CD4-positive, alpha-beta T cell (primary cell): ENCODE measurements at places on chromosomes 5 and 9.

- no peak for DNase-seq
These were observed 16.5 kb downstream of the PRRX2 start for GRCh38 chr9:129681924-129682323.

DNA sequence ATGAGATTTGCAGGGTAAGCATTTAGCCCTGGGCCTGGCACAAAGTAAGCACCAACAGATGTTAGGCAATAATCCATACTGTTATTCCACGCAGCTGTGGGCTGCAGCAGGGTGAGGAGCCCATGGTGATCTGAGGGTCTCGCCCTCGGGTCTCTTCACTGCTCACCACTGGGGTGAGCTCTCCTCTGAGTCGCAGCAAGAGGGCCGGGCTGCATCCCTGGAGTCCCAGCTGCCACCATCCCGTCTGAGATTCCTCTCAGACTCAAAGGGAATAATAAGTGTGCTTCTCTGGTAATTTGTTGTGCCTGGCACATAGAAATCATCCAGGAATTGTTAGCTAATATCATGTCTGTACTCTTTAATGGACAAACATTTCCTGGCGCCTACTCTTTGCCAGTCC is 6.9 kb downstream of the NKX2-5 start:
- DNase-seq = no peak

DNA sequence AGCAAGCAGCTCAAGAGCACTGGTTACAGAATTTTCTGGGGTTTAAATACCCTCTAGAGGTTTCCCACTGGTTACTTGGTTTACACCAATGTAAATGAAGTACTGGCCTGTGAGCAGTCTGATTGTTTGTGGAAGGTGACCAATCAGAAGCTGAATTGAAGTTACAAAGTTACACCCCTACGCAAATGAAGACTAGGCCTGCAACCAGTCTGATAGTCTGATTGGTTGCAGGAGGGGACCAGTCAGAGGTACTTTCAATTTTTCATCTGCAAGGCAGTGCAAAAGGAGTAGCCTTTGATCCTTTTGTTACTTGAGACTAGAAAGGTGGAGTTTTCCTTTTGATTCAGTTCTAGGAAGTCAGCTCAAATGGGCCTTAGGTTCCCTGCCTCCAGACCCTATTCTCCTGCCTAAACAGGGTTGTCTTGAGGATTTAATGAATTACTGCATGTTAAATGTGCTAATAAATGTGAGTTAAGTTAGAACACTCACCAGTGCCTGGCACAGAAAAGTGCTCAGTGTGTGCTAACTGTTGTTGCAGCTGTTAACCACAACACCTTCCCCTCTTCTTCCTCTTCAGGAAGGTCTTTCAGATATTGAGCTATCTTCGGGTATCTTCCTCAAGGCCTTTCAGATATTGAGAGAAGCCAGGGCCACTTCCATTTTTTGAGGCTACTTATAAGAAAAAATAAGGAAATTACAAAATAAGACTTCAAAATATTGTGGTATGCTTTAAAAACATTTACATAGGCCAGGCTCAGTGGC is 32.1 kb upstream of the CLINT1 start:
- DNase-seq = no peak

- DNase-seq = no peak
These were observed 56.5 kb upstream of the SPDL1 start for GRCh38 chr5:169527066-169527465.

DNA sequence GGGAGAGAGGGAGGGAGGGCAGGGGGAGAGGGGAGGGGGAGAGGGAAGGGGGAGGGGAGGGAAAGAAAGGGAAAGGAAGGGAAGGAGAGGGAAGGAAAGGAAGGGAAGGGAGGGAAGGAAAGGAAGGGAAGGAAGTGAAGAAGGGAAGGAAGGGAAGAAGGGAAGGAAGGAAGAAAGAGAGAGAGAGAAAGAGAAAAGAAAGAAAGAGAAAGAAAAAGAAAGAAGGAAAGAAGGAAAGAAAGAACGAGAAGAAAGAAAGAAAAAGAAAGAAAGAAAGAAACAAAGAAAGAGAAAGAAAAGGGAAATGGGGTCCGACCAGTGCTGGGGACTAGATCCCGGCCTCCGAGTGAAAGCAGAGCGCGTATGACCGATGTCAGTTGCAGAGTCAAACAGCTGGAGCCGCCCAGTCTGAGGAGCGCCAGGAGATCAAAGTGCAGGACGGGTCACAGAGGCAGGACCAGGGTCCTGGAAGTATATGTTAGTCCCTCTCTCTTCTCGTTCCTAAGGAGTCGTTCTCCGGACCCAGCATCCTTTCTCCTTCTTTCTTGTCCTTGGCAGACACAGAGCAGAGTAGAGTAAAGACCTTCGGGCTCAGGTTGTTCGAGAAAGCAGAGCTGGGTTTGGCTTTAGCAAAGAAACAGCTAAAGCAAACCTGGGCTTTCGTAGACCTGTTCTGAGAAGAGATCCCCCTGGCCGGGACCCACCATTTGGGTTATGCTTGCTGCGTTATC is 305.4 kb upstream of the MSX2 start:
- no peak for DNase-seq

DNA sequence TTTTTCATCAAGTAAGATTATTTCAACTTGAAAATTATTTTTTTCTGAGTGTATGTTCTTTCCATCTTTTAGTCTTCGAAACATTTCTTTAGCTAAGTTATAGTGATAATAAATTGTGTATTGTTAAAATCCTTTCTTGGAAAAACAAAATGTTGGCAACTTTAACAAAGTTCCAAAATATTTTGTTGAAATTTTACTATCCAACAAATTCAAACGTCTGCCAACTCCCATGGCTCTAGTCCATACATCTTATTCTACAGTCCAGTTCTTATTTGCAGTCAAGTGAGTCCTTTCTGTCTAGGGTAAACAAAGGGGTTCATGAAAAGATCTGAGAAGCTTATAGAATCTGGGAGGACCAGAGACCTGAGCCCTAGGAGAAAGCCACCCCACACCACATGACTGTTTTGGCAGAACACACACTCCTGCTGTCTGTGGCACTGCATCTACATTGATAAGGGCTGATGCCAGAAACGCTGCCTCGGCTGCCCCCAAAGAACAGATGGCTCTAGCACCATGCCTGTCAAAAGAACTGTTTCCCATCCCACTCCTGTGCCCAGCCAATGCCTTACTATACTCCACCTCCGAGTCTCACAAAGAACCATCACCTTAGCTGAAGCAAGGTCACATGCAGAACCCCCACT is 47.5 kb downstream of the FEM1C start:
- no peak for DNase-seq

DNA sequence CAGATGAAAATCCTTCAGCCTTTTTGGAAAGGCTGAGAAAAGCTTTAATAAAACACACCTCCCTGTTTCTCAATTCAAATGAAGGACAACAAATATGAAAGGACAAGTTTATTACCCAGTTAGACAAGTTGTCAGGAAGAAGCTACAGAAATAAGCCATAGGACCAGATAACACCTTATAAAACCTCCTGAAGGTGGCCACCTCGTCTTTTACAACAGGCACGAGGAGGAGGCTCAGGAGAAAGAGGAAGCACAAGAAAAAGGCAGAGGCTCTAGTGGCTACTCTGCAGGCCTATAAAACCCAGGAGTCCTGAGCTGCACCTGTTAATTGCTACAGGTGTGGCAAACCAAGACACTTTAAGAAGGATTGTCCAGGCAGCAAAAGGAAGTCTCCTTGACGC is 352.1 kb upstream of the CDH18 start:
- DNase-seq = no peak

DNA sequence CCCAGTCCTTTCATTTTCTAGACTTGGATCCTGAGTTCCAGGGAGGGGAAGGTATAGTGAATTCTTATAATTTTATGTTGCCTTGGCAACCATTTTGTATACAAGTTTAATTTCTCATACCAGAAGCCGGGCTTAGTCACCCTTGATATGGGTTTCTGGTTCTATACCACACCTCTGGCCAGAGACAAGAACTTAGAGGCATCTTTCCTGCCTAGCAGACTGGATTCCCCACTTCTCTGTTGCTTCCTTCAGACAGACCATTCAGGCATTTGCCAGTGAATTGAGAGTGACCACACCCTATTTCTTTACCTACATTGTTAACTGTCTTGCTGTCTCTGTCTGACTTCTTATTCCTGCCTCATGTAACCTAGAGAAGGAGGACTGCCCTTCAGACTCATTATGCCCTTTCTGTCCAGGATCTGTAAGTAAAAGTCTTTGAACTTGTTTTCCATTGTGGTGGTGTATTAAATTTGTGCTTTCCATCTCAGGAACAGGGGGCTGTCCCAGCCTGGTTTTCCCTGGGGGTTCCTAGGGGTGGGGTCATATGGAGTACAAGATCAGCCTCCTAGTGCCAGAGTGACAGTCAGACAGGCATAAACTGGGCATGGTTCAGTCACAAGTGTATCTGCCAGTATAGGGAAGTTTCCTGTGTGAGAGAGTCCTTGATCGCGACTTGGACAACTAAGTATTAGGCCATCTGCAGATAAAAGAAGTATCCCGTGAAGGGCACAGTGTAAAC is 27.4 kb downstream of the TNFSF8 start:
- DNase-seq = peak; percentile 16

DNA sequence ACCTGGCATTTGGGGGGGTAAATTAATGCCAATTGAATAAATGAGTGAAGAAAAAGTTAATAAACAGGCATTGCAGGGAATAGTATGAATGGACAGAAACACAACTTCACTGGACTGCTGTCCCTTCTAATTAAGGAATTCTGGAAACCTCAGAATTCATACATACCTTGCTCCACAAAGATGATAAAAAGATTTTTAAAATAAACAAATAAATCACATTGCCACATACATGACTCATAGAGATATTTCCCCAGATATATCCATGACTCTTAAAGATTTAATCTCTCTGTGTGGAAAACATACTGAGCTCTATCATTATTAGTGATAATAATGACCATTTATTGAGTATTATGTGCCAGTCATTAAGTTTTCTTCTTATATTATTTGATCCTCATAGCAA is 469.0 kb upstream of the MEF2C start:
- DNase-seq = no peak

GRCh38 chr9:26606756-26607155 is 285.8 kb downstream of the CAAP1 start:
- no peak for DNase-seq

DNA sequence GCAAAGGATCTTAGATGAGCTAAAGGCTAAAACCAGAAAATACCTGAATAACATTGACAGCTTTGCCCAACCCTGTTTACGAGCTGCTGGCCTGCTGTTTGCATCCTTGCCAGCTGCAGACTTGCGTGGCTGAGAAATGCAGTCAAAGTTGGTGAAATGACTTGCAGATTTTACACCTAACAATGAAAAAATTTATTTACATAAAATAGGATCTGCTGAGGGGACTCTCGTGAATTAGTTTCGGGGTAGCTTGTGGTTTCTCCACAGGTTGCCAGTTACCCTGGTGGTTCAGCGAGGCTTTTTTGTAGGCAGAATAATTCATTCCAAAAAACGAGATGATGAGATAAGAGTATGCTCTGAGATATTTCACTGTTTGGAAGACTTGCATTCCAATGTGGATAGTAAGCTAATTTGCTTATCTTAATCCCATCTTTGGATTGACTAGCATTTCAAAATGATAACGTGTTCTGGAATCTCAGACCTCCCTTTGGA is 65.7 kb upstream of the FANCC start:
- no peak for DNase-seq

- no peak for DNase-seq
These were observed 71.1 kb upstream of the LRRTM2 start for GRCh38 chr5:138946241-138946623.

GRCh38 chr5:26482810-26483375 is 555.5 kb downstream of the CDH9 start:
- DNase-seq = no peak

DNA sequence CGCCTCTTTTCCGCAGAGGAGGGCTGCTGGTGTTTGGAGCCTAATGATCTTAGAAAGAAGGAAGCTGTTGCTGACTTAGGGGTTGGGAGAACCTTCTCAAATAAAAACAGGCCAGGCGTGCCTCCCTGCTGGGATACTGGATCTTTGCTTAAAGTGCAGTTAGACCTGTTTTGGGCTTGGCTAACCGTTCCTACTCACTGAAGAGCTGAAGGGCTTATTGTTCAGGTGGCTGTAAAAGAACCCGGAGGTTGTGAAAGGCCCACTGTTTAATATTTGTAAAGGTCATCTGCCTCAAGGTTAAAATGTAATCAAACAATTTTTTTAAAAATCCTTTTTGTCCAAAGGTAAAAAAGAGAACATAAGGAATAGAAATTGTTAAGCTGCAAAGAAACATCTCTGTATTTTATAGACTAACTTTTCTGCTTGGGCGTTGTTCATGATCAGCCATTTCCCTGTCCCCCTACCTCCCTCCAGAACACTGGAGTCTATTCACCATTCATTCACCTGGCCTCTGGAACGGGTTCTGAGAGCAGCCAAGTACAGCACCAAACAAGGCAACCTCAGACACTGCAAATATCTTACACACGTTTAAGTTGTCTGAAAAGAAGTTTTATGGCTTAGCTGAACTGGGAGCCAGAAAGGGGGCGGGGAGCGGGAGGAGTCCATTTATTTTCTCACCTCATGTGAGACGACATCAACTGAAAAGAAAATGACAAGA is 18.6 kb upstream of the MTMR12 start:
- no peak for DNase-seq

DNA sequence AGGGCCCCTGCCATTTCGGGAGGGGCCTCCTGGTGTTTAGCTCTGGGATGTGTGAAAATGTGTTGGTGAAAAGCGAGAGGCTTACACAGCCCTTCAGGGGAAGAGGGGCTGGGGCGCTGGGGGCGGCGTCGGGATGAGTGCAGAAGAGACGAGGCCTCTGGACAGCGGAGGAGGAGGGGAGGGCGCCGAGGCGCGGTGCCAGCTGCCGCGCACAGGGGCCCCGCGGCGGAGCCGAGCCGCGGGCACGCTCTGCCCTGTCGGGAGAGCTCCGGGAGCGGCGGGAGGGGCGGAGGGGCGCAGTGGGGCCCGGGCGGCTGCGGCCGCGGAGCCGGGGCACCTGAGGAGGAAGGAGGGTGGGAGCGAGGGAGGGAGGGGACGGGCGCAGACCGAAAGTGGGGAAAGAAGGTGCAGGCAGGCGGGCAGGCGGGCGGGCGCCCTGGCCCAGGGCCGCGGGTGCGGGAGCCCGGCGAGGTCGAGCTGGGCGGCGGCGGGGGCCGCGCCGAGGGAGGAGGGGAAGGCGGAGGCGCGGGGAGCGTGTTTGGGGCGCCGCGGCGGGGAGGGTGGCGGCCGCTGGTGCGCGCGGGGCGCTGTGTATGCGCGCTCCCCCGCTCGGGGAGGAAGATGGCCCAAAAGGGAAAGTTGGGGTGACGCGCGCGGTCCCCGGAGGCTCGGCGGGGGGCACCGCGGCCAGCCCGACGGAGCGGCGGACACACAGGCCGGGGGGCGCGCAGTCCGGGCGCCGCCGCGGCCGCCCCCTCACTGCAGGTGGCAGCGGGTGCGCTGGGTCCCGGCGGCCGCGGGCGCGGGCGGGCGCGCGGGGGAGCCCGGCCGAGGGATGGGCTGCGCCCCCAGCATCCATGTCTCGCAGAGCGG is at the start of gene PDE8B:
TSS of gene PDE8B (plus strand) at position 590 of the 873 bp plus-strand sequence. CDS start at position 836, 246 bp downstream.
- no peak for DNase-seq
